CD4-positive, CD25-positive, alpha-beta regulatory T cell (primary cell): ENCODE measurements at places on chromosomes 7 and 10. TPM values are rescaled to one million over a fixed set of nuclear protein-coding genes. Genes with fewer than 3 reads are reported as not detected.
A peak's percentile ranks its signal among the peaks of the same experiment; 100 is the strongest.

- no peak overlapping the region for H3K4me3 ChIP-seq
- no peak for DNase-seq
- H3K27me3 ChIP-seq: no peaks in the 10 kb centered on the region
- H3K27ac ChIP-seq: no peak overlapping the region
Observed at GRCh38 chr7:43325595-43325994, 213.1 kb downstream of the HECW1 start.

Gene WDR86
- polyA plus RNA-seq: not detected

Gene IFIT2
- 3.6 TPM for polyA plus RNA-seq

Gene LGI1
- not detected for polyA plus RNA-seq

DNA sequence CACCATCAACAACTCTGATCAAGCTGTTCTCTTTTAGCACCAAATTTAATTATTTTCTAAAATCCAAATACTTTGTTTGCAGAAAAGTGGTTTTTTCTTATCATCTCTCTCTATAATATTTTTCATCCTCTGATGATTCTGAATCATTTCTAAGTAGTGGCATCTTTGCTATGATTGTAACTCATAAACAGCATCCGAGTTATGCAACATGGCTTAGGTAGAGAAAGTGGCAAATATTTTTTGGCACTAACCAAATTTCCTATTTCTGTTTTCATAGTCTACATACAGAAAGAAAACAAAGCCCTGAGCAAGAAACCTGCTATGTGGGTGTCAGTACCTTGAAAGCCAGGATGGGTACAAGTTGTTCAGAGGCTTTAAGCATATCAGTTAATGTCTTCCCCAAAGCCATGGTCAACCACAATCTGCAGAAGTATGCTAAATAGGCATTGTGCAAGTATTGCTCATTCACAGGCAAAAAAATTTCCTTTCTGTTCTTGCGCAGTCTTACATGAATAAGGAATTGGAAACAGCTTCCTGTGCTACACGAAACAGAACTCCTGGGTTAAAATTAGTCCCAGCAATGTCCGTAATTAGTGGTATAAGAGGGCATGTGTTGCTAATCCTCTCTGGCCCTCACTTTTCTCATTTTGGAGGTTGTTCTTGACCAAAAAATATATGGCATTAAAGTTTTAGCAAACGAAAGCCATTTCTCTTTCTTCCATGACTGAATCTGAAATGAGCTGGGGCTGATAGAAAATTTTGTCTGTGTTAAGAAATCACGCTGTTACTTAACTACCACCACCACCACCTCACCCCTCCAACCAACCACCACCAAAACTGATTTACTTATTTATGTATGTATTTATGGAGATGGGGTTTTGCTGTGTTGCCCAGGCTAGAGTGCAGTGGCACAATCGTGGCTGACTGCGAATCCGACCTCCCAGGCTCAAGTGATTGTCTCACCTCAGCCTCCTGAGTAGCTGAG, 325.6 kb upstream of the MAGI2 start:
- H3K4me3 ChIP-seq: no peak overlapping the region
- H3K27ac ChIP-seq: no peak overlapping the region
- H3K27me3 ChIP-seq: no peaks in the 10 kb centered on the region
- H3K4me1 ChIP-seq: no peaks in the 10 kb centered on the region
- DNase-seq: no peak

Gene SPDYE9
- 0.15 TPM for polyA plus RNA-seq

Gene NME8
- polyA plus RNA-seq: not detected

DNA sequence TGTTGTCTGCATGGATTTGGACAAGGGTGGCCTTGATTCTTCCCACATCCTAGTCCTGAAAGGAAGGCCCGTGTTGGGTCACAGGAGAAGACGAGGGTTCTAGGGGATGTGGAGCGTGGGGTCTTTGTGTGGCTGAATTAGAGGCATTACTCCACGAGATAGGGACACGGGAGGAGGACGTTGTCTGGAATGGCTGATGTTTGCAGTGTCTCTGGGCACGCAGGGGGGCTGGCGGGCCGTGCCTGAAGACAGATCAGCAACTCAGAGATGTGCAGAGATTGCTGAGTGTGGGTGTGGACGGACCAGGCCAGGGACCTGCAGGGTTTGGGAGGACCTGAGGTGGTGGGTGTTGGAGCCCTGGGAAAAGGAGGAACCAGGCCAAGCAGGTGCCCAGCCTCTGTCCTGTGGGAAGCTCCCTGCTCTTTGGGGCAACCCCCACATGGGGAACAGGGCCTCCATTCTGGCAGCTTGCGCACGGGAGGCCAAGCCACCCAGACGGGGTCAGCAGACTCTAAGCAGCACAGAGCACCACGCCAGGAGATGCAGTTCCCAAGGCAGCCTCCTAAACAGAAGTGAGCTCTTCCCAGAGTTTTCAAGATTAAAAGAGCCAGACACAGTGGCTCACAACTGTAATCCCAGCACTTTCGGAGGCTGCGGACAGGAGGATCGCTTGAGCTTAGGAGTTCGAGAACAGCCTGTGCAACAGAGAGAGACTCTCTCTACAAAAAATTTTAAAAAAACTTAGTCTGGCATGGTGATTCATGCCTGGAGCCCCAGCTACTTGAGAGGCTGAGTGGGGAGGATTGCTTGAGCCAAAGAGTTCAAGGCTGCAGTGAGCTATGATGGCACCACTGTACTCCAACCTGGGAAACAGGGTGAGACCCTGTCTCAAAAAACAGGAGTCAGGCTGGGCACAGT, 71.0 kb upstream of the GTF2I start:
- DNase-seq: no peak
- H3K4me3 ChIP-seq: no peak overlapping the region
- H3K36me3 ChIP-seq: no peaks in the 10 kb centered on the region
- no peaks in the 10 kb centered on the region for H3K27me3 ChIP-seq
- no peaks in the 10 kb centered on the region for H3K4me1 ChIP-seq

Gene ADAM12
- 3.0 TPM for polyA plus RNA-seq

- DNase-seq: peak; percentile 68
- no peak overlapping the region for H3K27ac ChIP-seq
- no peaks in the 10 kb centered on the region for H3K4me1 ChIP-seq
- H3K27me3 ChIP-seq: peaks cover 3% of the 10 kb centered on the region
Observed at GRCh38 chr10:75772153-75772887, 340.9 kb downstream of the LRMDA start.

DNA sequence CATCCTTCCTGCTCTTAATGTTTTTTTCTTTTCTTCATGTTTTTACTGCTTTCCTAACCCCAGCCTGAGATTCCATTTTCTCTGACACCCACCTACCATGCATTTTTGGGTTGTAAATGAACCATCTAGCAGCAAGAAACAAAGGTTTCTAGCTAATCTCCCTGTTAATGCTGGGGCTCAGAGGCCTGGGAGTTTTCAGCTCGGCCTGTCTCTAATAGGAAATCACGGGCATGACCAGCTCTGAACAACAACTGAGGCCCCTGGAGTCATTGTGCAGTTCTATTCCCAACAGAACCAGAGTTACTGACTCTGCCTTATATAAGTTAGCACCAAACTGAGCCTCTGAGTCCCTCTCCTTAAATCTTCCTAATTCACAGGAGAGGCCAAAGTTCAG, 134.8 kb downstream of the CFAP58 start:
- no peaks in the 10 kb centered on the region for H3K4me1 ChIP-seq
- DNase-seq: no peak

DNA sequence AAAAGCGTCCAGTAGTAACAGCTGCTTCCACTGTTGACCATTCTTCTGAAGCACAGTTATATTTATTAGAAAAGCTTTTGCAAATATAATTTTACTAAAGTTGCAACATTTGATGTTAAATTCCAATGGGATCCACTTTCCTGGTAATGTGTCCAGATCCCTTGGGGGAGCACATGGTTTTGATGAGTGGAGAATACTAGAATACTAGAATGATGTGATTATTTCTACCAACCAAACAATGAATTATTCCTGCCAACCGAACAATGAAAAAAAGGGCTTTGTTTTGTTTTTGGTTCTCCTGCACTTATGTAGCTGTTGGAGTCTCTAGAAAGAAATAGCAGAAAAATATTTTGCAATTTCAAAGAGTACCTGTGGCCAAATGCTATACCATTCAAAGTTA, 59.1 kb downstream of the BPGM start:
- no peaks in the 10 kb centered on the region for H3K27me3 ChIP-seq
- H3K4me3 ChIP-seq: no peak overlapping the region
- H3K36me3 ChIP-seq: no peaks in the 10 kb centered on the region

DNA sequence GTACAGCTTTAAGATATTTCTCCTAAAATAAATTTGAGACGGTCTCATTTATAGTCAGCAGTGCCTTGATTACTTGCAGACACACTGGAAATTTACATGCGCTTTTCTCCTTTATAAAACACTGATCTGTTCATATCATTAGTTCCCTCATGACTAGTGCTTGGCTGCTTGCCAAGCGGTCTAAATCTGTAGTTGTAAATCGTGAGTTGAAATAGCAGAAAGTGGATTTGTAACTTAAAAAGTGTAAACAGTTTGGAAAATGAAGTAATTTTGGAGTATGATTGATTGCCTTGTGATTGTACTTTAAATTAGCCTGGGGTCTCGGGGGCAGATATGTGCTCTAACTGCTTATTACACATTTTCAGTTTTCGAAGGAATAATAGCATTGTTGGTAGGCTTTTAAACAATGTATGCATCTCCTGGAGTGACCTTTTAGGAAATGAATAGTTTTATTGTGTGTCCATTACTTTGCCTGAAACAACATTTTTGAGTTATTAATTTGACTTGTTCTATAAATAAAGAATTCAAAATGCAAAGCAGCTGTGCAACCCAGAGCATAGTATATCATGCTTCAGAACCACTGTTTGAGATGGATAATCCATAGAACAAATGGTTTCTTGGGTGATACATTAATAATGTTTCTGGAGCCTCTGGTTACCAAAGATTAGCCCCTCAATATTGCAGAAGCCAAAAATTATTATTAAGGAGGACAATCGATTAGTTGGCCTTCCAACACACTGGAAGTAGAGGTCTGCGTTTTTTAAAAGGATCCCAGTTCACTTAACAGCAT, 73.3 kb downstream of the ARID5B start:
- no peak overlapping the region for H3K27ac ChIP-seq
- no peak for DNase-seq
- H3K36me3 ChIP-seq: peaks cover 25% of the 10 kb centered on the region
- H3K4me1 ChIP-seq: peaks cover 7% of the 10 kb centered on the region

- DNase-seq: no peak
- H3K36me3 ChIP-seq: no peaks in the 10 kb centered on the region
- no peaks in the 10 kb centered on the region for H3K4me1 ChIP-seq
- H3K27me3 ChIP-seq: no peaks in the 10 kb centered on the region
- H3K4me3 ChIP-seq: no peak overlapping the region
Observed at GRCh38 chr10:94890264-94891022, 48.0 kb upstream of the CYP2C9 start.

Gene PVRIG
- polyA plus RNA-seq: 94.5 TPM

Gene LOXL4
- not detected for polyA plus RNA-seq

DNA sequence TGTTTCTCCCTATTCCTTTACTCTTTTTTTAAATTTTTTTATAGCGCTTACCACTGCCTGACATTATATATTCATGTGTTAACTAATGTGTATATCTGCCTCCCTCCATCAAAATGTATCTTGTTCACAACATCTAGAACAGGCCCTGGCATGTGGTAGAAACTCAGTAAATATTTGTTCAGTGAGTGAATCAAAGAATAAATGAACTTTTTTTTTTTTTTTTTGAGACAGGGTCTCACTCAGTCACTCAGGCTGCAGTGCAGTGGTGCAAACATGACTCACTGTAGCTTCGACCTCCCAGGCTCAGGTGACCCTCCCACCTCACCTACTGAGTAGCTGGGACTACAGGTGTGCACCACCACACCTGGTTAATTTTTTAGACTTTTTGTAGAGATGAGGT, 7.5 kb upstream of the CALD1 start:
- DNase-seq: no peak
- H3K27me3 ChIP-seq: no peaks in the 10 kb centered on the region
- no peaks in the 10 kb centered on the region for H3K36me3 ChIP-seq
- no peaks in the 10 kb centered on the region for H3K4me1 ChIP-seq

- no peaks in the 10 kb centered on the region for H3K4me1 ChIP-seq
- no peaks in the 10 kb centered on the region for H3K36me3 ChIP-seq
- no peak for DNase-seq
- no peak overlapping the region for H3K4me3 ChIP-seq
- H3K27ac ChIP-seq: no peak overlapping the region
- H3K27me3 ChIP-seq: no peaks in the 10 kb centered on the region
Observed at GRCh38 chr10:47329855-47330254, 7.6 kb downstream of the GDF2 start.

DNA sequence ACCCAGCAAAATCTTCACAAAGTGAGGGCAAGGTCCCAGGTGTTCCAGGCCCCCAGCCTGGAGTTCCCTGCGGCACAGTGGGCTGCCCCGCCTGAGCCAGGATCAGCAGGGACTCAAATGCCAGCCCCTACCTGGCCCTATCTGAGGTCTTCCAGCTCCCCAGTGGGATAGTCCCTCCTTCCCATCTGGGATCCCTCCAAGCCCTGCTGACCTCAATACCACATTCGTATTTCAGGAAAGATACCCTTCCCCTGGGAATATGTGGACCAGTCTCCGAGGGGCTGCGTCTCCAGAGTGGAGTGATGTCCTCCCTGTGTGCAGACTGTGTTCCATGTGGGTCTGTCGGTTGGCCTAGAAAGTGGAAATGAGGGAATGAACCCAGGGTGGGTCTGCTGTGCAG, 40.9 kb downstream of the ELFN1 start:
- H3K4me1 ChIP-seq: no peaks in the 10 kb centered on the region
- H3K36me3 ChIP-seq: no peaks in the 10 kb centered on the region

Gene PRSS37
- polyA plus RNA-seq: not detected

- H3K27ac ChIP-seq: no peak overlapping the region
- no peak overlapping the region for H3K4me3 ChIP-seq
- H3K4me1 ChIP-seq: no peaks in the 10 kb centered on the region
Observed at GRCh38 chr7:31398815-31399214, 58.3 kb upstream of the NEUROD6 start.

DNA sequence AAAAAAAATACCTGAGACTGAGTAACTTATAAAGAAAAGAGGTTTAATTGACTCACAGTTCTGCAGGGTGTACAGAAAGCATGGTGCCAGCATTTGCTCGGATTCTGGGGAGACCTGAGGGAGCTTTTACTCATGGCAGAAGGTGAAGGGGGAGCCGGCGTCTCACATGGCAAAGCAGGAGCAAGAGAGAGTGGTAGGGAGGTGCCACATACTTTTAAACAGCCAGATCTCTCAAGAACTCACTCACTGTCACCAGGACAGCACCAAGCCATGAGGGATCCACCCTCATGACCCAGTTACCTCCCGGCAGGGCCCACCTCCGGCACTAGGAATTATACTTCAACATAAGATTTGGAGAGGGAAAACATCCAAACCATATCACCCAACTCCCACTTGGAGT, 25.8 kb downstream of the MSRB2 start:
- no peaks in the 10 kb centered on the region for H3K4me1 ChIP-seq
- no peak overlapping the region for H3K27ac ChIP-seq
- no peak for DNase-seq
- no peak overlapping the region for H3K4me3 ChIP-seq
- H3K27me3 ChIP-seq: no peaks in the 10 kb centered on the region

GRCh38 chr7:99618726-99619125, 2.0 kb downstream of the ZSCAN25 start:
- DNase-seq: no peak
- H3K4me3 ChIP-seq: no peak overlapping the region
- H3K27ac ChIP-seq: peak overlapping the region; percentile 16
- H3K27me3 ChIP-seq: no peaks in the 10 kb centered on the region
- peaks cover 47% of the 10 kb centered on the region for H3K36me3 ChIP-seq
- H3K4me1 ChIP-seq: peaks cover 30% of the 10 kb centered on the region

Gene SFRP4
- not detected for polyA plus RNA-seq

GRCh38 chr10:101897633-101898032, 54.0 kb upstream of the KCNIP2 start:
- DNase-seq: no peak
- no peak overlapping the region for H3K4me3 ChIP-seq
- peaks cover 6% of the 10 kb centered on the region for H3K36me3 ChIP-seq
- H3K4me1 ChIP-seq: no peaks in the 10 kb centered on the region
- no peak overlapping the region for H3K27ac ChIP-seq

Gene MAD1L1
- polyA plus RNA-seq: 380 TPM
